ENCODE measurements at places on chromosomes 2 and 18.

GRCh38 chr2:21489080-21489479 is 365.3 kb downstream of the TDRD15 start:
- DNase-seq: no peak

- DNase-seq: peak; percentile 33
Observed at GRCh38 chr2:149715005-149715592, 127.5 kb upstream of the MMADHC start.

DNA sequence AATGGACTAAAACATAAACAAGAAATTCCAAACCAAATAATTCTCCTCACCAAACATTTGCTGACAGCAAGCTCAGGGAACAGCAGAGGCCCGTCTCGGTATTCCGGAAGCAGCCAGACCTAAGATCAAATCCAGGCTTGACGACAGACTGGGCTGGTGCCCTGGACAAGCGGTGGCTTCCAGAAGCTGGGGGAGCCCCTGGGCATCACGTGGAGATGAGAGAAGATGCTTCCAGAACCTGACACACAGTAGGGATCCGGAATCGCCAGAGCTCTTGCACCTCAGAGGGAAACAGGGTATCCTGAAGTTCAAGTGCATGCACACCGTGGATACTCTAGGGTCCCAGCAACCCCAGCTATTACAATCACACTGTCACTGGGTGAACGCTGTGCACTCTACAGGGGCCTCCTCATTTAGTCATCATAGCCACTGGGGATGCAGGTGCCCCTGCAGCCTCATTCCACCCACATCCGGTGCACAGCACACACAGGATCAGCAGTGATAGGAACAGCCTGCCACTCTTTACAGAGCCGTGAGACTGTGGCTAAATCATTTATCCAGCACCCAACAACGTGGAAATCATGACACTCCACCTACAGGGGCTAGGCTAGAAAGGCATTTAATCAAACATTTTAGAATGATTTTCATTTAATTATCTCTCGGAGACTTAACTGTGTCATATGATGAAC is 102.6 kb downstream of the HDAC4 start:
- no peak for DNase-seq

- no peak for DNase-seq
Observed at GRCh38 chr2:39881948-39882347, 102.9 kb upstream of the THUMPD2 start.

- DNase-seq: peak; percentile 76
Observed at GRCh38 chr2:46645681-46646162, 166.4 kb downstream of the TMEM247 start.

DNA sequence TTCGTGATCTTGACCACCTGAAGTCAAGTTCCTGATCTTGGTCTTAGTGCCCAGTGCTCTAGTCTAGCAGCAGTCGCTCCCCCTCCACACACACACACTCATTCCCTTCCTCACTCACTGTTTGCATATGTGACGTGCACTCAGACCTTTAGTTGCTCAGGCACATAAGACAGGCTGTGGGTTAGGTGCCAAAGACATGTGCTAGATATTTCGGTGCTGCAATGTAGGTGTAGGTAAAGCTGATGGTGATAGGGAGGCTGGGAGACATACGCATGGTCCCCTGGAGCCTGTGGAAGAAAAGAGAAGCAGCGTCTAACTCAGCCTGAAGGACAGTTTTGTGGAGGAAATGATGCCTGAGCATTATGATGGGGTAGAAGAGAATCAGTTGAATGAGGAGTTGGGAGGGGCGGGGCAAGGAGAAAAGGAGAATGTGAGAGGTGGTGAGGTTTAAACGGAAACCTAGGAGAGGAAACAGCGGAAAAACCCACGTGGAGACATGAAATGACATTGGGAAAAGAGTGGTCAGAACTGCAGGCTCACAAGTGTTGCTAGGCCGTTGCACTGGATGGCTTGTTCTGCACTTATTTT is 3.8 kb downstream of the TTC39C start:
- no peak for DNase-seq

Data from AG09309 (cell line).